ENCODE measurements at places on chromosomes 7 and 10.

DNA sequence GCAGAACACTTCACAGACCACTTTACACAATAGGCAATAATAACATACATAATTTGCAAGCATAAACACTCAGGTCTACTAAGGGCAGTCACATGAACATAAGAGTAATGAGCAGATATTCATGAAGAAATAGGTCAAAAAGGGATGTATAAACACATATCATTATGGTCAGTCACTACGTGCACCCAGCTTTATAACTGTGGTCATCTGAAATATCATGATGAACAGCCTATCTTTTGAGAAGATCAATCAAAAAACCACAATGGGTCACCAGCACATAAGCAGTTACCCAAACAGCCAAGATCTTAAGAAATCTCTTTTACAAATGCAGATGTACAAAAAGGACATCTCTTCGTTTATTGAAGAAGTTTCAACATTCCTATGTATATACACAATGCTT lies 35.5 kb upstream of the DRGX start:
- no peak for DNase-seq
- no peaks in the 10 kb centered on the region for H3K27me3 ChIP-seq
- H3K4me3 ChIP-seq: no peak overlapping the region
- no peaks in the 10 kb centered on the region for H3K4me1 ChIP-seq
- H3K36me3 ChIP-seq: peaks cover 3% of the 10 kb centered on the region

DNA sequence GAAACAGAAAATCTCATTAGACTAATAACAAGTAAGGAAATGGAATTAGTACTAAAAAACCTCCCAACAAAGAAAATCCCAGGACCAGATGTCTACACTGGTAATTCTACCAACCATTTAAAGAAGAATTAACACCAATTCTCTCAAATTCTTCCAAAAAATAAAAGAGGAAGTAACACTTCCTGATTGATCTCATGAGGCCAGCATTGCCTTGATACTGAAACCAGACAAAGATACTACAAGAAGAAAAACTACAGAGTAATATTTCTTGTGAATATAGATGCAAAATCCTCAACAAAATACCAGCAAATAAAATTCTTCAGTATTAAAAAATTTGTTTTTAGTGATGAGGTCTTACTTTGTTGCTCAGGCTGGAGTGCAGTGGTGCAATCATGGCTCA lies 21.3 kb downstream of the GCK start:
- H3K36me3 ChIP-seq: no peaks in the 10 kb centered on the region
- no peak overlapping the region for H3K27ac ChIP-seq
- H3K4me3 ChIP-seq: no peak overlapping the region

GRCh38 chr10:16381083-16381482 lies 55.7 kb upstream of the PTER start:
- no peaks in the 10 kb centered on the region for H3K4me1 ChIP-seq
- no peak for DNase-seq
- H3K36me3 ChIP-seq: no peaks in the 10 kb centered on the region
- H3K27me3 ChIP-seq: peaks cover 14% of the 10 kb centered on the region
- no peak overlapping the region for H3K4me3 ChIP-seq

DNA sequence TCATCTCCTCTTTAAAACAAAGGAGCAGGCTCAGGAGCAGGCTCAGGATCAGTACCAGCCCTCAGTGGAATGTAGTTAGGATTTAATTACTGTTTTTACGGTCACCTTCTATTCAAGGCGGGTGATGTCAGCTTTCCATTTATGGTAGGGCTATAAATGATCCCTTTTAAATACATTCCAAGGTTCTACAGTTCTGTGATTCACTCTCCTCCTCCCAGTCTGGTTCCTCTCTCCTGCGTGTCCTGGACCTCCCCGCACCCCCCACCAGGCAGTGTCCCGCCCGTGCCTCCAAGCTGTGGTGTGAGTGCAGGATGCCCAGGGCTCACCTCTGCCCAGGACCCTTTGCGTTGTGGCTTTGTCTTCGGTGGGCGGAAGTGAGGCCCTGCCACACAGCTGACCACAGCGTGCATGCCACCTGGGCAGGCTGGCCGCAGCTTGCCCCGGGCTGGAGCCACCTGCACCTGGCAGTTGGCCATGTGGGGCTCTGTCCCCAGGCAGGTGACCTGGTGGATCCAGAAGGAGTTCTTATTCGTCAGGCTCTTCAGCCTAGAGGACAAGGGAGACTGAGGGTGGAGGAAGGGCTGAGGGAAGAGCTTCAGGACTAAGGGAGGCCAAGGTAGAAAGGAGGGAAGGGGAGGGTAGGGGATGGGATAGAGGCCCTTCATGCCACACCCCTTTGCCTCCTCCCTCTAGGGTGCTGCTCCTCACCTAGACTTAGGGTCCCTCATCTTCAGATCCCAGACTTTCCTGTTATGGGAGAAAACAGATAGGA lies 9.1 kb downstream of the LOXL4 start:
- no peaks in the 10 kb centered on the region for H3K27me3 ChIP-seq
- H3K27ac ChIP-seq: no peak overlapping the region

- no peak overlapping the region for H3K4me3 ChIP-seq
- H3K36me3 ChIP-seq: no peaks in the 10 kb centered on the region
- DNase-seq: no peak
- H3K27ac ChIP-seq: no peak overlapping the region
- H3K27me3 ChIP-seq: no peaks in the 10 kb centered on the region
- no peaks in the 10 kb centered on the region for H3K4me1 ChIP-seq
Measured at GRCh38 chr10:23585666-23586065, 146.8 kb downstream of the OTUD1 start.
